OCI-LY7 (cell line): ENCODE measurements at places on chromosomes 11 and 22.

GRCh38 chr11:76314741-76315090, 66.2 kb downstream of the THAP12 start:
- DNase-seq, result no peak

DNA sequence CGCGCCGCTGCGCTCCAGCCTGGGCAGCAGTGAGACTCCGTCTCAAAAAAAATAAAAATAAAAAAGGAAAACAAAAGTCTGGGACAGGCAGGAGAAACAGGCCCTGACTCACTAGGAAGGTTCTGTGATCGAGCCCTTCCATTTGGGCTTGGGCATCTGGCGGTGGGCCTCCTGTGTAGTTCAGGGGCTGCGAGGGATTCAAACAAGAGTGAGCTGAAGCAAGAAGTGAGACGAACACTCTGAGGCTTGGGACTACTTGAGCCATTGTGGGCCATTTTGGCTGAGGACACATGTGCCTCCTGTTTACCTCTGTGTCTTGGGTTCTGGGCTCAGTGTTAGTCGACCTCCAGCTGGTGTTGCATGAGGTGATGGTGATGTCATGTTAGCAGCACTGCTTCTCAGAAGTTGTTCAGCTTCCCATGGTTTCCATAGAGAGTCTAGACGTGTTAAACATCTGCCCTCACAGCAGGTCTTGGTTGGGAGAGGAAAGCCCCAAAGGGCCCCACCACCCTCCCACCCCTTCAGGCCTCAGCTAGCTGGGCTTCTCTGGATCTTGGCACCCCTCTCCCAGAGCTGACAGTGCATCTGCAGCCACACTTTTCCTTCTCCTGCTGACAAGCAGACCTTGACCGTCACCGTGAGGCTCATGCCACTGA, 57.8 kb downstream of the MED15 start:
- no peak for DNase-seq

DNA sequence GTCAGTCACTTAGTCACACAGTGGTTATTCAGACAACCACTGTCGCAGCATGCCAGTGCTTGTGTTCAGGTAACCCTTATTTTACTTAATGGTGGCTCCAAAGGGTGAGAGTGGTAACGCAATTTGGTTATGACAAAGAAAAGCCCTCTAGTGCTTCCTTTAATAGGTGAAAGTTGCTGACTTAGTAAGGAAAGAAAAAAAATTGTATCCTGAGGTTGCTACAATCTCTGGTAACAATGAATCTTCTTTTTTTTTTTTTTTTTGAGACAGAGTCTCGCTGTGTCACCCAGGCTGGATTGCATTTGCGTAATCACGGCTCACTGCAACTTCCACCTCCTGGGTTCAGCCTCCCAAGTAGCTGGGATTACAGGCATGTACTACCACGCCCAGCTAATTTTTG, 64.5 kb downstream of the C11orf91 start:
- DNase-seq, result no peak

DNA sequence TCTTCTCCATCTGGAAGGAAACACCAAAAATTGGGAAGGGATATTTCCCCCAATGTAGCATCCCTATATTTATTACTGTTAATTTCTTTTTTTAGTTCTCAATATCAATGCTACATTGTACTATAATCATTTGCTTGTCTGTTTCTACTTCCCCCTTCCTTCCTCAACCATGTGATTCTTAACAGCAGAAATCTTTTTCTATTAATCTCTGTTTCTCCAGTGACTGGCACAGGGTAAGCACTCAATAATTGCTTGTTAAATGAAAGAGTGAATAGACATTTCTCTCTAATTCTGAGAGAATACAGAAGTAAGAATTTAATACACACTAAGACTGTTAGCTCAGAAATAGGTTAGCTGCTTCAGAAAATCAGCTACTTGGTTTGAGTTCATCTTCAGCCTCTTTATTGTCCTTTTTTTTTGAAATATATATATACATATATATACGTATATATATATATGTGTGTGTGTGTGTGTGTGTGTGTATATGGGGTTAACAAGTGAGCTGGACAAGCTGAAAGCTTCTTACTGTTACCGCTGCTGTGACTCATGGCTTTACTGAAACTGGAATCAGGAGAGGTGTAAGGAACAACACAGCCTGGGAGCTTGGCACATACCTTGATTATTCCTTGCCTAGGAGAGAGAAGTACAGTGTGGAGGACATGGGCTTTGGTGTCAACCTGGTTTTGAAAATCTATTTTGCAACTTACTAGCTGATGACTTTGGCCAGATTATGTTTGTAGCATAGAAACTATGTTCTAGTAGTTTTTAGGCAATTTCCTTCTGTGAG, 26.2 kb upstream of the PDE3B start:
- no peak for DNase-seq

- DNase-seq, result no peak
Measured at GRCh38 chr11:65865550-65866172, 5.4 kb downstream of the MUS81 start.
